GM23338 (cell line): ENCODE measurements at places on chromosomes 3 and 15.
A peak's percentile ranks its signal among the peaks of the same experiment; 100 is the strongest.

DNA sequence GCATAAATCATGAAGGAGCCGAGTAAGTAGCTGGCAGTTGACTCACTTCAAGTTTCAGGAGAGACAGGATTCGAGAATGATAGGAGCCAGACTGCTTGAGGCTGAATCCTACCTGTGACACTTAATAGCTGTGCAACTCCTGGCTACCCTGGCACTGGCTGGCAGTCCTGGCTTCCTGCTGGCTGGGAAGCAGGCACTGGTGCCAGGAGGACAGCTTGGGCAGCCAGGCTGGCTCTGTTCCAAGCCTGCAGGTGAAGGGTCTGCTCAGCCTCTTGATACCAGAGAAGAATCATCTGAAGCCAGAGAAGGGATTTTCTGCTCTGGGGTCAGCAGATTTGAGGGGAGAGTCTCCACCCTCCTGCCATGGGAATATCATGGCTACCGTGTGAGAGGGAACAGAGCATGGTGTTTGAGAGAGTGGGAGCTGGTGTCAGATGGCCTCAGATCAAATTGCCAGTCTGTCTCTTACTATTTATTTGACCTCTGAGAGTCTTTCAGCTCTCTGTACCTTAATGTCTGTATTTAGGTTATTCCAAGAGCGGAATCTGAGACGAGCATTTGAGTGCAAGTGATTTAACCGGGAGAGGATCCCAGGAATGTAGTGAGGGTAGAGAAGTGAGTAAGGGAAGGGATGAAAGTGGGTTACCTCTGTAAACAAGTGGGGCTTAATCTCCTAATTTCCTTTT lies 4.4 kb upstream of the XIRP1 start:
- DNase-seq, result no peak

GRCh38 chr15:85473455-85473854 lies 93.1 kb downstream of the AKAP13 start:
- DNase-seq, result no peak

- DNase-seq, result no peak
Measured at GRCh38 chr3:65107174-65107573, 419.4 kb upstream of the ADAMTS9 start.

- peak; percentile 96 for DNase-seq
Measured at GRCh38 chr15:89496155-89497098, at the start of gene RHCG. Gene RHCG, minus strand, starts transcription at chr15:89496583. Its CDS starts 39 bp downstream, at chr15:89496544.

DNA sequence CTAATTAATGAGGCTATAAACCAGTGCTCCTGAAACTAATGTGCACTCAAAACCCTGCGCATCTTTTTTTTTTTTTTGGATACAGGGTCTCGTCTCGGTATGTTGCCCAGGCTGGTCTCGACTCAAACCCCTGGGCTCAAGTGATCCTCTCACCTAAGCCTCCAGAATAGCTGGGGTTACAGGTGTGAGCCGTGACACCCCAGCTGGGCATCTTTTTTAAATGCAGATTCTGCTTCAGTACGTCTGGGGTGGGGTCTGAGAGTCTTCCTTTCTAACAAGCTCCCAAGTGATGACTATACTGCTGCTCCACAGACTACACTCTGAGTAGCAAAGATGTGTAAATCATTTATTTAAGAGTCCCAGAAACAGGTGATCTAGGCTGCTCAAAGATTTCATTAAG lies 73.0 kb downstream of the BFSP2 start:
- no peak for DNase-seq

GRCh38 chr15:90866161-90866715 lies 2.1 kb upstream of the FURIN start:
- no peak for DNase-seq

DNA sequence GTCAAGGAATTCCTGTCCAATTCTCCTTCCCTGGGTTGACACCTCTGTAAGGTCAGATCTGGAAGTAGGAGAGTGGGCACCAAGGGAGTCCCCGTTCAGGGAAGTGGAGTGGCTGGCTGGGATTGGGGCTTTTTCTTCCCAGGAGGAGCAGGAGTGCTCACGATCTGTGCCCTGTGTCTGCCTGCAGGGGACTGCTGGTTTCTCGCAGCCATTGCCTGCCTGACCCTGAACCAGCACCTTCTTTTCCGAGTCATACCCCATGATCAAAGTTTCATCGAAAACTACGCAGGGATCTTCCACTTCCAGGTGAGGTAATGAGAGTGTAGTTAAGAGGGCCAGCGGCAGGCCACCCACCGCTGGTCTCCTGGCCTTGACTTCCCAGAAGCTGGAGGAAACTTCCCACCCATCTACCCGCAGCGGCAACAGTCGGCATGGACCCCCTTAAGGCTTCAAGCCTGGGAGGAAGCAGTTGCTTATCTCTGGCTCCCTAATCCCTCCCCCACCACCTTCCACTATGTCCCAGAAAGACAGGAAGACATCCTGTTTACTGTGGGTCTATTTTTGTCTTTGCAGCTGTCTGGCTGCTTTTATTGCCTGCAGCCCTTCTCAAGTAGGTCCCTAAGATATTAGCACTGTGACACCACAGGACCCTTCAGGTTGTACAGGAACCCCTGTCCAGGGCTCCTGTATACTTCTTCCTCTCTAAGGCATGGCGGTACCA lies 26.8 kb downstream of the CAPN3 start:
- DNase-seq, result no peak

DNA sequence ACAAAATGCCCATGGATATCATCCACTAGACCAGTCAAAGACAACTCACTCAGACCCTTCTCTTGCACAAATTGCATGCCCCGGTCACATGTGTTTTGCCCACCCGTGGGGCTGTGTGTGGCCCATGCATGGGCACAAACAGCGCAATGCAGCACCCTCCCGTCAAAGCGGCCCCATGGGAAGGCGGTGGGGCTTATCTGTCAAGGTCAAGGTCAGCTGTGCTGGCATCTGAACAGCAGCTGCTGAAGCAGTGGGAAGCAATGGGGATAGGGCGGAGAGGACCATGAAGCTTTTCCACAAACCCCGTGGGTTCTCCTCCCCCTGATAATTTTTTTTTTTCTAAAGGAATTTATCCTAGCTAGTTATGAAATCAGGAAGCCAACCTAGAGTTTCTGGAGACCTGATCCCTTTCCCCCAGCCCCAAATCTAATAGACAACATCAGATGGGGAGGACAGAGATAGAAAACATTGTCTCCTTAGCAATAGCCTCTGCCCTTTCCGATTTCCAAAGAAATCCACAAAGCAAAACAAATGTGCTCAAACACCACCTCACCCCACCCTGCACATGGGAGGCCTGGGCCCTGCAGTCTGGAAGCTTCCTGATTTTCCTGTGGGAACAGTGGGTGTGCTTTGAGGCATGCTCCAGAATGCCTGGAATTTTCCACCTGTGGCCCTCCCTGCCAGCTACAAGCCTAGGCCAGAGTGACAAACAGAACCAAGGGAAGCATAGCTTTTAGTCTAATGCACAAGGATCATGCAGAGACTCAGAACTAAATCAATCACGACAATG lies 84.4 kb downstream of the BDH1 start:
- DNase-seq, result no peak

DNA sequence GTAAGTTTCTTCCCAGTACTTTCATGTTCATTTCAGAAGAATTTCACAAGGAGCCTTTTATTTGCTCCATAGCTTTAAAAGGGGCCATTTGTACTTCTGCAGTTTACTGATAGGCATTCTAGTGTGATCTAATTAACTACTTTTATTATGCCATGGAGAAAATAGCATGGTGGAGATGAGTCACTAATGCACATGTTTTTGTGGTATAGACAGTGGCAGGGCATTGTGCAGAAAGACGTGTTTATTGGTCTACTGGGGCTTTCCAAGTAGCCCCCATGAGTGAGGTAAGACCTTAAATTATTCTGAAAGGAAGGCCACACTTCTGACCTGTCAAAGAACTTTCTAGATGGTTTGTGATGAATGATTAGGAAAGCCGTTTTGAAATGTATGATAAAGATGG lies 810.0 kb upstream of the NR2F2 start:
- DNase-seq, result no peak

GRCh38 chr15:33292717-33293307 lies 18.0 kb upstream of the RYR3 start:
- peak; percentile 90 for DNase-seq

- DNase-seq, result peak; percentile 95
Measured at GRCh38 chr3:196207833-196208607, 3.2 kb downstream of the ZDHHC19 start.
